Activated CD4-positive, alpha-beta T cell treated with anti-CD3 and anti-CD28 coated beads for 48 hours (primary cell): ENCODE measurements at places on chromosomes 7 and 10.

DNA sequence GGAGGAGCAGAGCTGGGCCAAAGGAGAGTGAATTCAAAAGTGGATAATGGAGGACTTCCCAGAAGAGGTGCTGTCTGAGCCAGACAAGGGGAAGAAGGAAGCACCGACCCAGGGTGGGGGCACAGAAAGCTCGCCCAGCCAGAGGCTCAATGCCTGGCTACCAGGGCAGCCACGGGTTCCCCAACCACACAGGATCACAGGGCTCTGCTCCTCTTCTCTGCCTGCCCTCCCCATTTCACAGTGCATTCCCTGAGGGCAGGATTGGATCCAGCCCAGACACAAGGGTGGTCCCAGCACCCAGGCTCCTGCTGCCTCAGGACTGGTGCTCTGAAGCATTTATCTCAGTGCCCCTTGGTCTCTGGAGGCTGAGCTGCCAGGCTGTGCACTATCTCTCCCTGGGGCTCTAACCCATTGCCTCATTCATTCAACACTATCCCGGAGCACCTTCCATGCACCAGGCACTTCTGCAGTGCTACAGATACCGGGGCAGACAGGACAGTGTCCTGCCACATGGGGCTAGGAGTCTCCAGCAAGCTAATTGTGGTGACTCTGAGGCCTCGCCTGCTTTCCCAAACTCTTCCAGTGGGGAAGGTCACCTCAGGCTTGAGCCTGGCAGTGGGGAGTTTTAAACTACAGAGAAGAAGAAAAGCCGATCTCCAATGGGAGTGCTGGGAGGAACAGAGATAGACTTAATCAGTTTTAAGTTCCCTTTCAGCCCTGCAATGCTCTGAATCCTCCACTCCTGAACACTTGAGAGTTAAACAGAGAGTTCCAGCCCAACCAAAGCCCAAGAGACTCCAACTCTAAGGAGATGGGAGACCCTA lies 201.8 kb upstream of the ZMIZ1 start:
- DNase-seq = no peak

DNA sequence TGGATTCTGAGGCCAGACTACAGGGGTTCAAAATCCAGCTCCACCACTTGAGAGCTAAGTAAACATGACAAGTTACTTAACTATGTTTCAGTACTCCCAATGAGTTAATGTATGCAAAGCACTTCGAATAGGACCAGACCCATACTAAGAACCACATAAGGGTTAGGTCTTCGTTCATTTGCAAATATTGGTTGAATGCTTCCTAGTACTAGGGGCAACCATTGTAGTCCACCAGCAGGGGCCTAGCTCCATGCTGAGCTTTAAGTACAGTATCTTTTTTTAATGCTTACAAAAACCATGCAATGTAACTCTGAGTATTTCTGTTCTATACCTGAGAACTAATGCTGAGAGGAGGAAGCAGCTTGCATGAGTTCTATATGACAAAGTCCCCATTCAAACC lies 80.4 kb upstream of the PDE1C start:
- DNase-seq = no peak

DNA sequence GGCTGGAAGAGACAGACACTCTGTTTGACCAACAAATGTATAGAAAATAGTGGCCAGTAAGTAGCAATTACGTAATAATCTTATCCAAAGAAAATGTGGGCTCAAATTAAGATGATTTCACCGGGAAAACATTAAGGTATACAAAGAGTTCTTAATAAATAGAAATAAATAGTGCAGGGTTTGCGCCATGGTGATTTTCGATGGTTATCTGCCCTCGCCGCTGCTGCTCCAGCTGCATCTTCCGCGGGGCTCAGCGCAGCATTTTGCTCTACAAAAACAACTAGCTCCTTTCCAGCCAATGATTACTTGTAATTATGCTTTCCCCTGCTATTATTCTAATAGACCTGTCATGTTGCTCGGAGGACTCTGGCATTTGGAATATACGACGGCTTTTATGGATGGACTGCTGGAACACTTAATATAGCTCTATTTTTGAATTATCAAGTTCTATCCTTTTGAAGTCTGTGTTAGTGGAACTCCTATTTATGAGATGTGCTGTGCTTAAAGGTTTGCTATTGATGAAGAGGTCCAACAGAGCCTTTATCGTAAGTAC lies 103.8 kb downstream of the BUB3 start:
- no peak for DNase-seq

GRCh38 chr10:126972635-126973414 lies 67.6 kb downstream of the DOCK1 start:
- no peak for DNase-seq

- DNase-seq = no peak
Measured at GRCh38 chr7:91869661-91870060, 10.8 kb downstream of the MTERF1 start.

DNA sequence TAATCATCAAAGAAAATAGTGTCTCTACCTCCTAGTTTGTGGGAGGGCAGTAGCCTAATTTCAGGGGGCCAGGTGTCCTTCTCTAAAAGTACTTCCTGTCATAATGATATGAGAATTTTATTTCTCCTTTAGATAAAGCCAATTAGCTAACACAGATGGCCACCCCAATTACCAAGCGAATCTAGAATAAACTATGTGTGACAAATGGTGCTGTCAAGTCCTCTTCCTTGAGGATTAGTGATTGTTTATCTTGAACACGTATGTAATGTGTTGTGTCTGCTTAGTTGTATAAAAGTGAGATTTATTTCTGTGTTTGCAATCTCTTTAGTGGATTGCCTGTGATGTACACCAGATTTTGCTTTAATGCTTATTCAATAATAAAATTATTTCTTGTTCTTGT lies 1120.0 kb downstream of the SORCS1 start:
- no peak for DNase-seq

DNA sequence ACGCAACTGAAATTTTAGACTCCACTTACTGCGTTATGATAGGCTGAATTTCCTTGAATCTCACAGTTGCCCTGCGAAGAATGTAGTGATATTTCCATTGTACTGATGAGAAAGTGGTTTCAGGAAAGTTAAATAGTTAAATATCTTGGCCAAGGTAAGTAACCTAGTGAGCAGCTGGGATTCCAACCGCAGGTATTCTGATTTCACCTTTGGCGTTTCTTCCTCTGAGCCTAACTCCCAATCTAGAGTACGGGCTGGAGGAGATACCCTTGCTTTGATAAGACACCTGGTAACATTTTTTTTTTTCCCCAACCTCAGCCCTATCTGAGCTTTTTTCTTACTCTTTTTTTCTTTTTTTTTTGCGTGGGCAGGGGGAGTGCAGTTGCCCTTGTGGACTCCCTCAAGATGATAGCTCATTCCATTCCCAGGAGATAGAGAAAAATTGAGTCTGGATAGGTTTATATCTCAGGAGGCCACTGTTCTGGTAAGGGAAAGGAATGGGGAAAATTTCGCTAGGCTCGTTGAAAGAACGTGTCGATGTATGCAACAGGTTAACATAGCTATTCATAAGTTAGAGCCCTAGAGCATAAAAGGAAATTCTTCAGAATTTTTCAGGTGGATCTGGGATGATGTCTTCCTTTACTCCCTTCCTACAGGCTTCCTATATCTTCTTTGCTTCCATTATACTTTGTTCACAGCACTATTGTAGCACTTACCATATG lies 3.1 kb upstream of the TAS2R38 start:
- no peak for DNase-seq

DNA sequence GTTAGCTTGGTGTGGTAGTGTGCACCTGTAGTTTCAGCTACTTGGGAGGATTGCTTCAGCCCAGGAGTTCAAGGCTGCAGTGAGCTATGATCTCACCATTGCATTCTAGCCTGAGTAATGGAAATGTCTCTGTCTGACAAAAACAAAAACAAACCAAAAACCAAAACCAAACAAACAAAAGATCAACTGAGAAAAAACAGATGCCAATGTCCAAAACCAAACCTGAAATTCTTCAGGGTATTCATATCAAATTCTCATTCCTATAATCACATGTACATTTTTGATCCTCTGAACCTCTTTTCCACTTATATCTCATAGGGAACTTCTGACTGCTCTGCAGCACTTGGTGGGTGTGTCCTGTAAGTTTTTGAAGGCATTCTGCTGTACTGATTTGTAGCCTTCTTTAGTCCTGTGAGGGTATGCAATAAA lies 87.0 kb downstream of the CDK6 start:
- DNase-seq = no peak

GRCh38 chr7:75951506-75951905 lies 36.6 kb downstream of the POR start:
- DNase-seq = no peak

DNA sequence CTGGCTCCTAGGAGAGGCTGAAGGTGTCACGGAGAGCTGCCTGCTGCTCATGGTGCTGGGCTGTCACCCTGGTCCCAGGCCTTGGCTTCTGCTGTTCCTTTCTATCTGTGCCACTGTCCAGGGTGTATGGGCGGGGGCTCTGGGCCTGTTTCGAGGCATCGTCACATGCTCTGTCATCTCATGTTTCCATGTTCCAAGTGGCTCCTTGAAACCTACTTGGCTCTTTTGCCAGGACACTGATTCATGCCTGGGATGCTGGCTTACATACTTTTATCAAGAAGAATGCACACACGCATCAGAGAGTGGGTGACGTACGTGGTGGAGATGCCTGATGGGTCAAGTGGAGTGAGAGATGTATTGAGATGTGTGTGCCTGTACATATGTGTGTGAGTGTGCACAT lies 50.9 kb downstream of the ADCY1 start:
- DNase-seq = no peak

DNA sequence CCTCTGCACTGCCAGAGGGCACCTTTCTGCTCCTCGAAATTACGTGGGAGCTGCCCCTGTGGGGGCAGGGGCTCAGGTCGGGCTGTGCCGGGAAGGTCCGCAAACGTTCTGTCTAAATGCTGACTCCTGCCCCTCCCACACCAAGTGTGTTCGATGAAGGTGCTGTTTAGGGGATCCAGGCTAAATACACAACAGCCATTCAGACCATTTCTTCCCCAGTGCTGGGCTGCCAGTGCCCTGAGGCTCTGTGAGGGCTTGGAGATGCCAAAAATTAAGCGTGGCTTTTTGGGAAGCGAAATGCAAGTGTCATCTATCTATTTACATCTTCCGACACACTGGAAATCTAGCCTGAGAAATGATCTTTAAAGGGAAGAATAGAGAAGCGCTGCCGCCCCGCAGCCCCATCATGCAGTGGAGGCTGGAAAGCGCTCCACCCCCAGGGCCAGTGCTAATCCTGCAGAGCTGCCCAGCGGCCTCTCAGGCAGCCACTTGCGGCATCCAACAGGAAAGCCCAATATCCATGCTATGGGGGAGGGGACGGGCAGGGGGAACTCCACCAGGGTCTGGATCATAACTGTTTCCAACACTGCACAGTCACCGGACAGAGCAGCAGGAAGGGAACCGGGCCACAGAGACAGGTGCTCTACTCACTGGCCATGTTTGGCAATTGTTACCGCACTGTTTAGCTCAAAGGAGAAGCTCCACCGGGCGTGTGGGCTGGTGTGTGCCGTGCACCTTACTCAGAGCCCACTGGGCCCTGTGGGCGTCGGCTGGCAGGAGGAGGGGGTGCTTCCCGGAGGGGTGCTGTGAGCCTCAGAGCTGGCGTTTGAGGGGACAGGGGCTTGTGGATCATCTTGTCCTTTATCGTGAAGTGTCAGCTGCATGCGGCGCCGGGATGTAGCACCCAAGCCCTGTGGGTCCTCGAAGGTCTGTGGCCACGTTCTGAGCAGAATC lies 205.5 kb downstream of the DNAJB6 start:
- no peak for DNase-seq

DNA sequence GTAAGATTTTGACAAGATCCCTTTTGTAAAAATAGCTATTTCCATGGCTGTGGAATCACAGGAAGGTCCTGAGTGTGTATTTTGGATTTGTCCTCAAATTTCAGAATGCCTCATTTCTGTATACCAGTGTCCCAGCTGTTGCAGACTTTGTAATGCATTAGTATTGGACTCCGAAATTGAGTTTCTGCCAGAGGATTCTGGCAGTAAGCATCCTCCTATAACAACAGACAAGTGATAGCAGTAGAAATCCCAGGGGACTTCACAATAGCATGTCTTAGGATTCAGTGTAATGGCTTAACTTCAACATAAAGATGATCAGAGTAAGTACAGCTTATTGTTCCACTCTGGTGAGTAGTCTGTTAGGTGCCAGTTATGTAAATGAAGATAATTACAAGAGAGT lies 104.6 kb downstream of the FOXP2 start:
- DNase-seq = no peak

- DNase-seq = no peak
Measured at GRCh38 chr7:1663857-1664651, 6.0 kb upstream of the ELFN1 start.

DNA sequence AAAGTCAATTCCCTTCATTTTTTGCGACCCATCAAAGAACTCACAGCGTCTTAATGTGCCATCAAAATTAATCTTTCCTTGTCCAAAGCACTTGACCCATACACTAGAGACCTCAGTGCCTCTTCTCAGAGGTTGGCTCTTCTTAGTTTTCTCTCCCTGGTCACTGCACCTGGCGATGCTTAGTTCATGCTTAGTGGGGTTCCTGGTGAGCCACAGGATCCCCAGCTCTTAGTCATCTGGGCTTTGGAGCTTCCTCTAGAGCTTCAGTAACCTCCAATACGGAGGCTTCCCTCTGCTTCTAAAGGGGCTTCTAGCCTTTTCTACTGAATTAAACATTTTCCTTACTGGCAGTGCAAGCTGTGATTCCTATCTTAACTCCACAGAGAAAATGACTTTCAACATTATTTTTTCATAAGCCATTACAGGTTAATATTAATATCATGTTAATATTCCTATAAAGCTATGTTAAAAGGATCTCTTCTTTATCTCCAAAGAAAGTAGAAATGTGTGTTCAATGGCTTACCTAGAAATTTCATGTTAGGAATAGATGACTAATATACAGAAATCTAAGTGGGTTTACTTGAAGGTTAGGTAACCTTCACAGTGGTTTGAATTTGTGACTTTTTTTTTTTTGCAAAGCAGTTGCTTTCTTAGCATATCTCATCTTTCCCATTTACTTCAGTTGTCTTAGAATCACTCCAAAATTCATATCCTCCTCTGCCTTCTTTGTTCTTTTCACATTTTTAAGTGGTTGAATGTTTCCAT lies 295.2 kb downstream of the CAMK1D start:
- no peak for DNase-seq

- no peak for DNase-seq
Measured at GRCh38 chr7:38978491-38978890, 782 bp downstream of the POU6F2 start.

- DNase-seq = no peak
Measured at GRCh38 chr7:113890331-113891030, 28.3 kb downstream of the PPP1R3A start.

GRCh38 chr7:113113912-113114311 lies 4.4 kb downstream of the SMIM30 start:
- no peak for DNase-seq

DNA sequence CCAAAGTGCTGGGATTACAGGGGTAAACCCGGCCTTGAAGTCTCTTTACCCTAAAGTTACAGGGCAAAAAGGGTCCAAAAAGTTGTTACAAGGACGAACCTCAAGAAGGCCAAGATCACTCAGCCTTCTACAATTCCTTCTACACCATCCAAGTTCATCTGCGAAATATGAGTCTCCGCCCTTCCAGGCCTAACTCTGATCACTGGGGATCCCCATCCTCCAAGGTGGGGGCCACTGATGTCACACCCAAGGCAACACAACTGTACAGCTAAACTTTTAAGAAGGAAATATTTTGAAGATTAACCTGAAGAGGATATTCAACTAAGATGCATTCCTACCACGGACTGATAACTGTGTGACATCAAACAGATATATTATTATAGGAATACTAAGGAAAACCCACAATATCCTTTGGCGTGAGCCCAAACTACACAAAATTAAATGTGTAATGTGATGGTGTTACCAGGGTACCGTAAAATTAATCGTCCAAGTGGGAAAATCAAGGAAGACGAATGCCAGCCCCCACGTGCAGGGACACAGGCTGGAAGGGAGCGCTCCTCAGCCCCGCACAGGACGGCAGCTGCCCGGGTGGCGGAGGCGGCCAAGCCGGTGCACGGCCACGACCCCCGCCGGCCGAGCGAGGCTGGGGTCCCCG lies 1.0 kb downstream of the PAXIP1 start:
- DNase-seq = peak; percentile 37
